ENCODE measurements at places on chromosomes 2 and 18. TPM values are rescaled to one million over a fixed set of nuclear protein-coding genes. Genes with fewer than 3 reads are reported as not detected.

DNA sequence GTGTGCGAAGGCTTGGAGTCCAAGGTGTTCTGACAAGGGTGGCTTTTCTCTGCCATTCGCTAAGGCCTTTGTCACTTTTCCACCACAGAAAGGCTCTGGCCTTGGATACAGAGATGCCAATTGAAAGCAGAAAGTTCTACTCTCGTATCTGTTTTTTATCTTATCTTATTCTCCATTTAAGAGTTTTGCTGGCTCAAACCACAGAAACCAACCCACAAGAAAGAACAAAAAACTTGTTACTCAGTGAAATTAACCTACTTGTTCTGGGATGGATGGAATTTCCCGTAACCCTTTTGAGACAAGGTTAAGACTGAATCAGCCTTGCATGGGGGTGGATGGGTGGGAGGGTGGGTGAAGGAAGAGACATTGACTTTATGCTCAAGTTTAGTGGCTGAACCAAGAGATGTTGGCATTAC lies 221.7 kb downstream of the CDH20 start:
- no peaks in the 10 kb centered on the region for H3K27me3 ChIP-seq
- H3K4me3 ChIP-seq, result no peak overlapping the region
- no peaks in the 10 kb centered on the region for H3K4me1 ChIP-seq
- DNase-seq, result no peak

- no peak for DNase-seq
- no peak overlapping the region for H3K4me3 ChIP-seq
- H3K4me1 ChIP-seq, result no peaks in the 10 kb centered on the region
- H3K36me3 ChIP-seq, result no peaks in the 10 kb centered on the region
- H3K27ac ChIP-seq, result no peak overlapping the region
- no peaks in the 10 kb centered on the region for H3K27me3 ChIP-seq
These were observed 153.3 kb upstream of the ITGA6 start for GRCh38 chr2:172273910-172274571.

- no peak overlapping the region for H3K27ac ChIP-seq
- no peak overlapping the region for H3K4me3 ChIP-seq
- DNase-seq, result no peak
- no peaks in the 10 kb centered on the region for H3K27me3 ChIP-seq
- no peaks in the 10 kb centered on the region for H3K36me3 ChIP-seq
These were observed 12.3 kb downstream of the PAX8 start for GRCh38 chr2:113266431-113266830.

RAD51AP2 gene
- total RNA-seq, result not detected

- no peak for DNase-seq
- H3K36me3 ChIP-seq, result no peaks in the 10 kb centered on the region
These were observed 20.0 kb upstream of the CXCR4 start for GRCh38 chr2:136137982-136138381.

DNA sequence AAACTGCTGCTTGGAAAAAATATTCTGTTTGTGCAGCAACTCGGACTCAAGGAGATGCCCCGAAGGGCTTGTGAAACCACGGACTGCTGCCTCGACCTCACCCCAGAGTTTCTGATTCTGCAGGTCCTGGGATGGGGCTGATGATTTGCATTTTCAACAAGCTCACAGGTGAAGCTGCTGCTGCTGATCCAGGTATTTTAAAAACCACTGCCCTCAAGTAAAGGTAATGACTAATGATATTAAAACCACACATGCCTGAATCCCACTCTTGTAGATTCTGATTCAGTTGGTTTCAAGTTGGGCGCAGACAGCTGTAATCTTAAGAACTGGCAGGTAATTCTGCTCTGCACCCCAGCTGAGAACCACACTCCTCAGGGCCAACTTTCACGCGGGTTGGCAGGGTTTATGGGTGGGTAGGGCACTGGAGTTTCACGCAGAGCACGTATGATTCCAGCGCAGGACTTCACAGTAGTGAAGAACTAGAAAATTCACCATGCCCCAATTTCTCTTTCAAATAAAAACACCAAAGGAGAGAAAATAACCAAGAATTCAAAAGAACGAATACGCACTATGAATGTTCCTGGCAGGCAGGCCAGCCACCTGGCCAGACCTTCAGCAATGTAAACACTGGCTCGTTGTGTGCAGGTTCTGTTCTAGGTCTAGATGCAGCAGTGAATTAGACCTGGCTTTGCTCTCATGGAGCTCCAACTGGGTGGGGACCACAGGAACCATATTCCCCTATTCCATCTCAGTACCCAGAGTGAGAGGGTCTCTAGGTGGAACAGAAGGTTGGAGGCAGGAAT lies 74.6 kb upstream of the ZFP36L2 start:
- no peaks in the 10 kb centered on the region for H3K27me3 ChIP-seq
- peaks cover 6% of the 10 kb centered on the region for H3K4me1 ChIP-seq
- DNase-seq, result no peak
- no peaks in the 10 kb centered on the region for H3K36me3 ChIP-seq

PXDN gene
- 0.12 TPM for total RNA-seq

GRCh38 chr18:46009125-46009840 lies 42.2 kb upstream of the EPG5 start:
- no peaks in the 10 kb centered on the region for H3K36me3 ChIP-seq
- no peaks in the 10 kb centered on the region for H3K4me1 ChIP-seq
- no peaks in the 10 kb centered on the region for H3K27me3 ChIP-seq
- H3K27ac ChIP-seq, result no peak overlapping the region
- DNase-seq, result no peak

DNA sequence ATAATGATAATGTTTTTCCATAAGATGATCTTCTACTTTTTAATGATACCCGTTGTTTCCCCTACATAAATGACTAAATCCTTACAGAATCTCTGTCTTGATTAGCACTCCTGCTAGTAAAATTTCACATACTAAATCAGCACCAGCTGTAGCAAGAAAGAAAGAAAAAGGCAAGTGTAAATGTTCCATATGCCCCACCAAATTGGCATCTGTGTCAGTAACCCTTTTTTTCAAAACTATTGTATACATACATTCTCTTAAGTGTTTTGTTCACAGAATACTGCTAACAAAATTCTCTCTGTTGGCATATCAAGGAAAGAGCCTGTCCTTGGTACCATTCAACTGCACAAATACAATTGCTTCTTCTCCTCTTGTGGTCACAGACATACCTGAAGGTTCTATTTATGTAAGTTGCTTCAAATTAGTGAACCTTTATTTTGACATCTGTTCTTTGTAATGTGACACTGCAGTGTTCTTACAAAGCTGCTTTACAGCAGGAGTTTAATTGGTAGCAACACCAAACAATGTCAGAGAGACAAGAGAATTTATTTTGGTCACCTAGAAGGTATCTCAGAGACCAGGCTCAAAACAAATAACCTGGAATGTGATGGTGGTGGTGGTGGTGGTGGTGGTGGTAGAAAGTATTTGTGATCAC lies 641.9 kb downstream of the ZEB2 start:
- H3K4me3 ChIP-seq, result no peak overlapping the region
- H3K36me3 ChIP-seq, result no peaks in the 10 kb centered on the region
- no peak overlapping the region for H3K27ac ChIP-seq
- H3K4me1 ChIP-seq, result no peaks in the 10 kb centered on the region
- H3K27me3 ChIP-seq, result no peaks in the 10 kb centered on the region
- no peak for DNase-seq

TBC1D8 gene
- total RNA-seq, result 29.5 TPM

FECH gene
- total RNA-seq, result 14.5 TPM

- H3K4me3 ChIP-seq, result no peak overlapping the region
- no peak overlapping the region for H3K27ac ChIP-seq
- H3K4me1 ChIP-seq, result no peaks in the 10 kb centered on the region
- H3K36me3 ChIP-seq, result no peaks in the 10 kb centered on the region
- no peak for DNase-seq
- H3K27me3 ChIP-seq, result no peaks in the 10 kb centered on the region
These were observed 89.7 kb downstream of the AFF3 start for GRCh38 chr2:100052650-100053049.

GRCh38 chr2:55781542-55781941 lies 87.9 kb upstream of the PNPT1 start:
- peaks cover 24% of the 10 kb centered on the region for H3K4me1 ChIP-seq
- H3K27me3 ChIP-seq, result no peaks in the 10 kb centered on the region
- no peak overlapping the region for H3K27ac ChIP-seq
- H3K4me3 ChIP-seq, result no peak overlapping the region
- DNase-seq, result no peak

LRRC30 gene
- not detected for total RNA-seq

- H3K4me3 ChIP-seq, result no peak overlapping the region
- H3K27ac ChIP-seq, result no peak overlapping the region
- no peaks in the 10 kb centered on the region for H3K4me1 ChIP-seq
- no peaks in the 10 kb centered on the region for H3K27me3 ChIP-seq
These were observed 82.3 kb upstream of the FAM98A start for GRCh38 chr2:33681364-33681757.

- H3K36me3 ChIP-seq, result no peaks in the 10 kb centered on the region
- DNase-seq, result no peak
These were observed 101.6 kb upstream of the COL5A2 start for GRCh38 chr2:189281201-189281600.

SERPINB12 gene
- not detected for total RNA-seq

- no peak overlapping the region for H3K27ac ChIP-seq
- H3K27me3 ChIP-seq, result no peaks in the 10 kb centered on the region
- no peak overlapping the region for H3K4me3 ChIP-seq
These were observed 483.5 kb upstream of the SLC8A1 start for GRCh38 chr2:40935349-40935748.

DNA sequence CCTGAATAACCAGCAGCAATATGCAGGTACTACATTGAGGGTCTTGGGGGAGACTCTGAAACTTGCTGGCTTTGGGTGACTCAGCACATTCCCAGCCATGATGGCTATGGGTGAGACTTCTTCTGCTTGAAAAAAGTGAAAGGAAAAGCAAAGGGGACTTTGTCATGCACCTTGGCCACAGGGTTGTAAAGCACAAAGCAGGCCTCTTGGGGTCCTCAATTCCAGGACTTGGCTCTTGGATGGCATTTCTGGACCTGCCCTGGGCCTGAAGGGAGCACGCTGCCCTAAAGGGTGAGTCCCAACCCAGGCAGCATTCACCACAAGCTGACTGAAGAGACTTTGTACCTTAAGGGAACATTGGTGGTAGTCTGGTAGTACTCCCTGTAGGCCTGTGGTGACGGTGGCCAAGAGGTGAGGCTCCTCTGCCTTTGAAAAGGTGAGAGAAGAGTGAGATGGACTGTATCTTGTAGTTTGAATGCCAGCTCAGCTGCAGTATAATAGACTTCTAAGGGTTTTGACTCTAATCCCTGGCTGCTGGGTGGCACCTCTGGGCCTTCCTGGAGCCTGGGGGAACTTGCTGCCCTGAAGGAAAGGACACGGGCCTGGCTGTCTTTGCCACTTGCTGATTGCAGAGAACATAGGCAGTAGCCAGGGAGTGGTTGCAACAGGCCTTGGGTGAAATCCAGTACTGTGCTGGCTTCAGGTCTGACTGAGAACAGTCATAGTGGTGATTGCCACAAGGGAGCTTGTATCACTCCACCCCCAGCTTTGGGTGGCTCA lies 36.5 kb upstream of the CYTIP start:
- H3K27ac ChIP-seq, result no peak overlapping the region
- no peaks in the 10 kb centered on the region for H3K4me1 ChIP-seq
- H3K4me3 ChIP-seq, result no peak overlapping the region
- no peak for DNase-seq
- H3K27me3 ChIP-seq, result no peaks in the 10 kb centered on the region

KIF5C gene
- 1.1 TPM for total RNA-seq

GRCh38 chr2:222218786-222219185 lies 80.0 kb downstream of the PAX3 start:
- no peak overlapping the region for H3K27ac ChIP-seq
- H3K4me1 ChIP-seq, result no peaks in the 10 kb centered on the region
- no peak for DNase-seq
- H3K4me3 ChIP-seq, result no peak overlapping the region
- H3K27me3 ChIP-seq, result peaks cover 5% of the 10 kb centered on the region
